ENCODE measurements at places on chromosomes 2 and 18.

- no peak for DNase-seq
Measured at GRCh38 chr2:238378230-238379095, 48.3 kb upstream of the ASB1 start.

DNA sequence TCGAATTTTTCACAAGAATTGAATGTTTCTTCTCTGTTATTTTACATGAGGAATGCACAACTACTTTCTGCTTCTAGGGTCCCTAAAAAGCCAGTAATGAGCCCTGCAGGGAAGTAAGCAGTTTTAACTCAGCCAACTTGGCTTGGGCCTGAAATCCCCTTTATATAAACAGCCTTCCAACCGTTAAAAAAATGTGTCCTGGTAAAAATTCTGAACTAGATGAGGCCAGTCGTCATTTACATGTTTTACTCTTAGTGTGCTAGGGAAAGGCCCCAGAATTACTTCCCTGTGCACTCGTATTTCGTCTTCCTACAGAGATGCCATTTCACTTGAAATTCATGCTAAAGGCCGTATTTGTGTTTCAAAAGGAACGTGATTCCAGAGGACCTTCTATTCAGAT lies 42.4 kb upstream of the RPE start:
- DNase-seq = no peak

DNA sequence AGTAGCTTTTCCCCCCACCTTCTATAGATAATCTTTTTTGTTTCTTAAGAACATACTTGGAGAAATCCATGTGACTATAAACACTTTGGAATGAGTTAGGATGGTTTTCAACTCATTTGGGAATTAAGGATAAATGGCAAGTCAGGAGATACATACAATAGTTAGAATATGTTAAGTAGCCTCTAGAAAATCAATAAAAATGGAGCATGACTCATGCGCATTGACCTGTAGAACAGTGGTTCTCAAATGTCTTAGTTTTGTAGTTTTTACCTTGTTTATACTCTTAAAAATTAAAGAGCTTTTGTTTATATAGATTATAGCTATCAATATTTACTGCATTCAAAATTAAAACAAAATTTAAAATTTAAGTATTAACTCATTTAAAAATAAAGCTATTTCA lies 24.7 kb downstream of the NUP35 start:
- DNase-seq = no peak

DNA sequence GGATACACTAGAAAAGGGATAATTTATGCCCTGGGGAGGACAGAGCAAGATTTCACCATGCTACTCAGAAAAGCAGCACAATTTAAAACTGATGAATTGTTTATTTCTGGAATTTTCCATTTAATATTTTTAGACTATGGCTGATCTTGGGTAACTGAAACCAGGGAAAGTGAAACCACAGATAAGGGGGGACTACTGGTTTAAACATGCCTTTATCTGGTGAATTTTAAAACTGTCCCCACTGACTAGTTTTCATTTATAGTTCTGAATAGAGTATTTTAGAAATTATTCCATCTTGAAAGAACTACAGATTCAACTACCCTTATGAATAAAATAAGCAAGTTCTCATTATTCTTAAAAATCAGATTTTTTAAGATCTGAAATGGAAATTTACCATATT lies 15.0 kb downstream of the NFU1 start:
- no peak for DNase-seq

DNA sequence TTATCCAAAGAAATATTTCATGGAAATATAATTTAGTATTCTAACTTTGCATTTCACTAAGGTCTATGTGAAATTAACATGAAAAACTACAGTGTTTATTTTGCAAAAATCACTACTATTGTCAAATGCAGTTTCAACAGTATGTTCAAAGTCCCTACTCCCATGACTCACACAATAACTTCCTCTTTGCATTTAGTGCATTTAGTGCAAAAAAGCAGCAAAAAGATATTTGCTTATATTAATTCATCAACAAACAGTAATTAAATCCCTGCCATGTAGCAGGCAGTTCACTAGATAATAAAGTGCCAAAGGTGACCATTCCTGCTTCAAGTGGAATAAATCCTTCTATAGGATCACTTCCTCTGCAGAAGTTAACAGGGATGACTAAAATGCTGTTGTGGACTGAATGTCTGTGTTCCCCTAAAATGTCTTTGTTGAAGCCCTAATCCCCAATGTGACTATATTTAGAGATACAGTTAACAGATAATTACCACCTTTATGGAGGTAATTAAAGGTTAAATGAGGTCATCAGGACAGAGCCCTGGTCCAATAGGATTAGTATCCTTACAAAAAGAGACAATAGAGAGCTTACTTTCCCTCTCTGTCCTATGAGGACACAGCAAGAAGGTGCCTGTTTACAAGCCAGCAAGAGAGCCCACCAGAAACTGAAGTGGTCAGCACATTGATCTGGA lies 61.7 kb downstream of the STK39 start:
- no peak for DNase-seq

GRCh38 chr2:233456111-233456510 lies 101.8 kb downstream of the DGKD start:
- DNase-seq = no peak

GRCh38 chr18:24138789-24139616 lies at the start of gene CABYR:
TSS of gene CABYR (plus strand) at chr18:24139062. CDS start at chr18:24143115, 4,053 bp downstream.
- no peak for DNase-seq

DNA sequence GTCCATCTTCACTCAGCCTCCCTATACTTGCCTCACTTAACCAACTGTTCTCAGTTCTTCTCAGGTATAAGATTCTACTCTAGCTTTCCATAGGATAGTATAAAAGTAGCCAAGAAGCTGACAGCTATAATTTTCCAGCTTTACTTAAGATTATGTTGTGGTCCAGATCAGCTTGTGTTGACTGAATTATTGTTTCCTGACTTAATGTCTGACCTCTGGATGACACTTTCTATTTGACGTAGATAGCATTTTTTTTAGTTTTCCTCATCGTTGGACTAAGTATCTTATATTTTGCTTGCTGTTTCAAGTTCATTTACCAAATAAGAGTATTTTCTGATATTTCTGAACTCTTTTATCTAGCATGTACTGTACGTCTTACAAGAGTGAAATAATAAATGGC lies 1272.5 kb upstream of the CDH2 start:
- DNase-seq = no peak

DNA sequence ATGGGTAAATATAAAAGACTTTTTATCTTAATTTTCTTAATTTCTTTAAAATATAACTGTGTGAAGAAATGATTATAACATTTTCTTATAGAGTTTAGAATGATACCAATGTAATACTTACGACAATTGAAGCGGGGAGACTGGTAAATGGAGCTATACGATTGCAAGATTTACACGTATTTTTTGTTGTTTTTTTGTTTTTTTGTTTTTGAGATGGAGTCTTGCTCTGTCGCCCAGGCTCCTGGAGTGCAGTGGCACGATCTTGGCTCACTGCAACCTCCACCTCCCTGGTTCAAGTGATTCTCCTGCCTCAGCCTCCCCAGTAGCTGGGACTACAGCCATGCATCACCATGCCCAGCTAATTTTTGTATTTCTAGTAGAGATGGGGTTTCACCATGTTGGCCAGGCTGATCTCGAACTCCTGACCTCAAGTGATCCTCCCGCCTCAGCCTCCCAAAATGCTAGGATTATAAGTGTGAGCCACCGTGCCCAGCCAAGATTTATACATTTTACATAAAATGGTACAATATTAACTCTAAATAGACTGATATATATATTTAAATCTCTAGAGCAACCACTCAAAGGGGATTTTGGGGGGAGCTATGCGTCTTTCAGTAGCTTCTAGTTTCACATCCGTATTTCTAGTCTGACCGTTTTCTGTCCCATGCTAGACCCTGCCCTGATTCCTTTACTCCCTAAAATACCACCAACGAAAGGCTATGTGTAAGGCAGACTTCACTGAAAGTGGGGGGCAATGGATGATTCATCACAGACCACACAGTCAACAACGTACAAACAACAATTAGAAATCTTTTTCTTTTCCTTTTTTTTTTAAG lies 28.2 kb upstream of the ATG16L1 start:
- DNase-seq = no peak

DNA sequence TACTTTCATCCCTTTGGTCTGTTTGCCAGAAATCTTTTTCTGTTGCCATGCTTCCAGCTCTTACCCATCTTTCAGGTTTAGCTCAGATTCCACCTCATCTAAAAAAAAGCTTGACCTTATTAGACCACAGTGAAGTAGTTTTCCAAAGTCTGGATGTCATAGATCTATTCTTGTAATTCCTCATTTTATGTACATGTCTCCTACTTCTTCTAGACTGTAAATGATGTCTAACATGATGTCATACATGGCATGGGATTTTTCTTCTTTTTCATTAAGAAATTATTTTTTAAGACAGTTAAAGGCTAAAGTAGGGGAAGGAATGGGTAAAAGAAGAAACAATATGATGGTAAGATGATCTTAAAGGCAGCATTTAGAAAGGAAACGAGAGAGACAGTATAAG lies 11.3 kb downstream of the GLS start:
- DNase-seq = no peak

DNA sequence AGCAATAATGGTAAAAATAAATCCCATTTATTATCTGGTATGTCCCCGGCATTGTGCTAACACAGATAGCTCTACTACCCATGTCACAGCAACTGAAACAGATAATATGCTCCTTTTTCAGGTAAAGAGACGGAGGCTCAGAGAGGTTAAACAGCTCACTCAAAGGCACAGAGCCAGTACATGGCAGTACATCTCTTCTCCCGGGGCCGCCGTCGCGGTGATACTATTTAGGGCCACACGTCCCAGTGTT lies 693 bp upstream of the PDK1 start:
- DNase-seq = peak; percentile 17

DNA sequence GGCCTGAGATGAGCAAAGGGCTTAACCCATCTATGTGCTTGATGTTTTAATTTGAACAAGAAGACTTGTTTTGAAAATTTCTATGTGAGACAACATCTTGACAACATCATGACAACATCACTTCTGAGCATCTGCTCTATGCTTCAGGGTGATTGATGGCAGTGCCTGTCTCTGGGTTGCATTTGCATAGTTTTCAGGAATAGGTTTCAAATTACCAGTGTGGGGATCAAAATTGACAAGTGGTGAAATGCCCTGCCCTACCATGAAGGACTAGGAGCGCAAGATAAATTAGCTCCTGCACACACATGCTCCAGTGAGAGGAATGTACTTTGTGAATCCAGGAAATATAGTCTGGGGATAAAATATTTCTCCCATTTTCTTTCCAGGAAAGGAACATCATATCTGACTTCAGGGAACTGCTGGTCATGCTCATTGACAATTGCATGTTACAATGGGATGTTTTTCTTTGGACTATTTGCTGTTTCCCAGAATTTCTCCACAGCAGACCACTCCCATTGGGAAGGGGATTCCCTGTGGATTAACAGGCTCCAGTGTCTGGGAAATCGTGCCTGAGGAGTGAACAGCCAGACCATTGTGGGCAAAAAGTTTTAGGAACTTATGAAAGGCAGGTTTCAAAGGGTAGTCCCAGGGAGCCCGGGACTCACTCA lies 45.3 kb upstream of the IL1R2 start:
- DNase-seq = no peak

- no peak for DNase-seq
Measured at GRCh38 chr2:38615237-38615636, 12.5 kb upstream of the HNRNPLL start.

DNA sequence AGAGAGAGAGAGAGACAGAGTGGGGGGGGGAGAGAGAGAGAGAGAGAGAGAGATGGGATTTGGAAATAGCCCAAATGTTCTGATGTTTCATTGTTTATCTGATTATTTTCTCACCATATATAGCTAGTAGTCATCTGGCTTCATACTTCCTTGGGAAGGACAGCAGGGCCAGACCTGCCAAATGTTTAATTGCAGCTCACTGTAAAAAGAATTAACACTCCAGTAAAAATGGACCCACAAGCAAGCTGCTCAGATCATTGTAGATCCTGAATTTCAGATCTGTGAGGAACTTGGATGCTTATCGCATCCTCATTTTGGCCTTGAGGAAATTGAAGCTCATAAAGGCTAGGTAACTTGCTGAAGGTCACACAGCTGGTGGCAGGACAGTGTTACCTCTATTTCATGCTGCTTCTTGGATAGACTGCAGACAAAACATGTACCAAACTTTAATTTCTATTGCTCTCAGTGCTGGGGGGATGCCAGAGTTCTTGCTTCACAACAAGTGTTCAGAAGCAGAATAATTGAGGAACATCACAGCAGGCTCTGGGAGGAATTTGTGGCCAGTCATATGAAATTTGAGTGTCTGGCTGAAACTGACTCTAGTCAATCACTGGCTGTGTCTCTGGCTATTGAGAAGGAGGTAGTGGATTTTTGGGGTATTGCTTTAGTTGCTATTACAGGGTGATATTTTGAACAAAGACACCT lies 223.5 kb downstream of the PIK3C3 start:
- no peak for DNase-seq

All from NK-92 treated with Interleukin-12 subunit alpha and Interleukin-12 subunit beta, amount 100 ng/mL, for 24 hours (cell line).